ENCODE measurements at places on chromosomes 5 and 9.

DNA sequence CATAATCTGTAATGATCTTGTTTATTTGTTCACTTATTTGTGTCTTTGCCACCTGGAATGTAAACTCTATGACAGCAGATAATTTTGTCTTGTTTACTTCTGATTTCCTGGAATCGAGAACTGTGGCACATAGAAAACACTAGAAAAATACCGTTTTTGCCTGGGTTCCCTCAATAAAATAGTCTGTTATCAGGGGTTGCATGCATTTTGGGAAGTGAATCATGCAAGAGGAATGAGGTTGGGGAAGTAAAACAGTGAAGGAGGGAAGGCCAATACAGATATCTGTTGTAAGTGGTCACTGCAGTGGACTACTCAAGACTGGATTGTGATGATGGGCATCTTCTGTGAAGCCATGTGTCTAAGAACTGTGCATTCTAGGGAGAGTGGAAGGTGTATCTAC, 45.2 kb upstream of the IL6ST start:
- no peak for DNase-seq

GRCh38 chr9:122090287-122090883, 2.7 kb downstream of the TTLL11 start:
- DNase-seq: no peak

GRCh38 chr5:135821061-135821801, 13.2 kb upstream of the SLC25A48 start:
- peak; percentile 24 for DNase-seq

DNA sequence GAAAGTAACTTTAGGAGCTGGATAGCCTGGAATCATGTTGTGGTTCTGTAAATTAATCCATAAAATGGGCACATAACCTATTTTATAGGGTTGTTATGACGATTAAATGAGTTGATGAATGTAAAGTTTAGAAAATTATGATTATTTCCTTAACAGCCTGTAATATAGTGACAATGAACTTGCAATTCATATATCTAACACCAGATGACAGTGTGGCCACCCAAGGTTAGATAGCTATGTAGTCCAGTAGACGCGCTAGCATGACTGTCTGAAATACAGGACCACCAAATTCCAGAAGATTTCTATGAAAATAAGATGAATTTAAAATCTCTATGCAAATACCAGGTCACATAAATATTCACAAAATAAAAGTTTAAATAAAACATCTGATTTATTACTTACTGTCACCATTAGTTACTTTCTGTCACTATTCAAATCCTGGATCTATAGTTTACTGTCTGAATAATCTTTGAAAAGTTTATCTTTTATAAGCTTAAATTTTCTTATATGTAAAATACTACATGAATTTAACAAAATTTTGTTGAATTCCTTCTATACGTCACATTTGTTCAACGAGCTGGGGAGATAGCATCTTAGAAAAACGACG, 26.1 kb upstream of the MACIR start:
- DNase-seq: no peak
